Lower lobe of right lung (tissue), 2 donors: ENCODE measurements at places on chromosomes 12 and 14. TPM values are rescaled to one million over a fixed set of nuclear protein-coding genes. Genes with fewer than 3 reads are reported as not detected.

The PLXNC1 gene
- 28.0 TPM for total RNA-seq

The ELK3 gene
- total RNA-seq = 29.1 TPM

DNA sequence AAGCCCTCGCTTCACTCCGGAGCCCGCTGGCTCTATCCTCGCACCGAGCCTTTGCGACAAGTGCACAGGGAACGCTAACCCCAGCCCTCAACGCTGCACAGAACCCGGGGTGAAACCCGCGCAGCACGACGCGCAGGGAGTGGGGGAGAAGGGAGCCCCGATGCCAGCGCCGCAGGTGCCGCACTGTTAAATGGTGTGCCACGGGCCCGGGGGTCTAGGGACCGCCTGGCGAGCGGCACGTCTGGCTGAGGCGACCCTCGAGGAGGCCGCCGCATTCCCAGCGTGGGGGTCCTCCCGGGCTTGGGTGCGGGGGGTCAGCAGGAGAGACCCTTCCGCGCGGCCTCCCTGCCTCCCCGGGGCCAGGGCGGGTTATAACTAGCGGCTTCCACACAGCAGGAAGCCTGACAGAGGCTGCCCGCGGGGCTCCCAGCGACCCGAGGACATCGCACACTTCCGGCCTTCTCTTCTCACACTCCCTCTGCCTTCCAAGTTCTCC lies 23.8 kb upstream of the LRTM2 start:
- H3K36me3 ChIP-seq = no peaks in the 10 kb centered on the region
- no peaks in the 10 kb centered on the region for H3K27me3 ChIP-seq
- peaks cover 20% of the 10 kb centered on the region for H3K4me1 ChIP-seq

The CLEC4E gene
- total RNA-seq = 21.5 TPM

- H3K27me3 ChIP-seq = no peaks in the 10 kb centered on the region
- no peaks in the 10 kb centered on the region for H3K4me1 ChIP-seq
- no peak overlapping the region for H3K27ac ChIP-seq
- H3K4me3 ChIP-seq = no peak overlapping the region
- no peaks in the 10 kb centered on the region for H3K36me3 ChIP-seq
- DNase-seq = no peak
Measured at GRCh38 chr14:36619131-36619530, 36.7 kb upstream of the NKX2-8 start.

DNA sequence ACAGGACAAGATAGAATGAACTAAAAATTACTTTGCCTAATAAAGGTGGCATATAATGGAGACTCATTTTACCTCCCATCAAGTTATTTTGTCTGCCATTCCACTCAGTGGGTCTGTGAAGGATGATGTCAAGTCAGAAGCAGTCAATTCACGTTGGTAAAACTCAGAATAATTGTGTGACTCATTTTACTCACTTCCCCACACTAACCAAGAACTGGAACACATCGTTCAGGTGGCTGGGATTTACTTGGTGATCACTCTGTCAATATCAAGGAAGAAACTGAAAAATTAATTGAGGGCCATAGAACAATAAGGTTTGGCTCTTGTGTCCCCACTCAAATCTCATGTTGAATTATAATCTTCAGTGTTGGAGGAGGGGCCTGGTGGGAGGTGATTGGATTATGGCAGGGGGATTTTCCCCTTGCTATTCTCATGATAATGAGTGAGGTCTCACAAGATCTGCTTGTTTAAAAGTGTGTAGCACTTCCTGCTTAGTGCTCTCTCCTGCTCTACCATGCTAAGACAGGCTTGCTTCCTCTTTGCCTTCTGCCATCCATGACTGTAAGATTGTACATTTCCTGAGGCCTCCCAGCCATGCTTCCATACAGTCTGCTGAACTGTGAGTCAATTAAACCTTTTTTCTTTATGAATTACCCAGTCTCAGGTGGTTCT lies 35.7 kb upstream of the GTF2A1 start:
- no peak for DNase-seq
- H3K36me3 ChIP-seq = no peaks in the 10 kb centered on the region
- H3K27ac ChIP-seq = no peak overlapping the region
- H3K4me1 ChIP-seq = no peaks in the 10 kb centered on the region

DNA sequence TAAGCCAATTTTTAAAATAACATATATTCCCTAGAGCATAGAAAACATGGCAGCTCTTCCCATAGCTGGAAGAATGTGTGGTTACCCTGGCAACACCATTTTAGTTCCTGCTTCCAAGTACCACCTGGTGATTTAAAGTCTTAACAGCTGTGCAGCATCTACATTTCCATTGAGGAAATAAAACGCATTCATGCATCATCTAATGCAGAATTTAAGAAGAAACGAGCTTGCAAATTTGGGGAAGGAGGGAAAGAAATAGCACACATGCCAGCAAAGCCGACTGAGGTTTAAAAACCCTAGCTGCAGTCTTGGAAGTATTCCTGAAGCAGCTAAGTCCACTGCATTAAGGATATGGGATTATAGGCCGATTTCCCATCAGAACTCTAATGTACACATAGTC lies 22.8 kb upstream of the SLC38A2 start:
- H3K36me3 ChIP-seq = no peaks in the 10 kb centered on the region
- H3K27me3 ChIP-seq = no peaks in the 10 kb centered on the region
- H3K4me1 ChIP-seq = peaks cover 11% of the 10 kb centered on the region
- H3K4me3 ChIP-seq = no peak overlapping the region

GRCh38 chr14:28494196-28494595 lies 272.4 kb upstream of the FOXG1 start:
- H3K27ac ChIP-seq = no peak overlapping the region
- no peaks in the 10 kb centered on the region for H3K36me3 ChIP-seq
- no peaks in the 10 kb centered on the region for H3K4me1 ChIP-seq
- DNase-seq = no peak
- H3K27me3 ChIP-seq = no peaks in the 10 kb centered on the region
- H3K4me3 ChIP-seq = no peak overlapping the region

The MAX gene
- 105 TPM for total RNA-seq

The CDCA3 gene
- total RNA-seq = 2.9 TPM

DNA sequence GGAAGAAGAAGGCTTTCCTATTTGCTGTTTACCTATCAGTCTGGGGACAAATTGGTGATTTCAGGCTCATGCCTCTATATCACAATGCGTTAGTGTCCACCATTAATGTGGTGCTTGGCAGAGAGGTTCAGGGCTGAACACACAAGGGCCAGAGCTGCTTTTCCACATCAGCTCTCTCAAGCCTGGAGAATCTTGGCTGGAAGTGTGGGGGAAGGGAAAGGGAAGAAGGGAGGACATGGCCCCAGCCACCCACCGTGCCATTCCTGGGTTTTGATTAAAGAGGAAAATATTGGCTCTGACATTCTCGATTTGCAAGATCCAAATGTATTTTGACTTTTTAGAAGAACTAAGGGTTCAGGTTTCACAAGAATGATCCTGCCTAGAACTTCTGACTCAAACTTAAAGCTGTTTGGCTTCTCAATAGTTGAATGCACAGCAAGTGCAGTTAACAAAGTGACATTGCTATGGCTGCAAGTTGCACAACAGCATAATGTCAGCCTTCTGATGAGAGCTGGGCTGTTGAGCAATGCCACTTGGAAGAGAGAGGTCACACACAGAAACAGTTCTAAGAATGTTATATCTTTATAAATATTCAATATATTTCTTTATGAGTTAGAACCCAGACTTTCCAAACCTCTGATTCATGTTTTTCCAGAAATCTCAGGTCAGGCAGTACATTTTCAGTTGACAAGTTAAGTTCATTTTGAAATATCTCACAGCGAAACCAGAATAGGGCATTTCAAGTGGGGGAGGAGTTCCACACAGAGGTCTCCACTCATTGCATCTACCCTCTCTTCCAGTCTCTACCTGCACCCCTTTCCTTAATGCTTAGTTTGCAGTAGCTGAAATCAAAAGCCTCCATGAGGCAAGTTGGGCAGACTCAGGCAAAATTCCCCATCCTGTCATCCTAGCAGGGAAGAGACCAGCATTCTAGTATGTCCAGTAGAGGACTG lies 25.3 kb downstream of the IGF1 start:
- H3K4me3 ChIP-seq = no peak overlapping the region
- H3K27ac ChIP-seq = peak overlapping the region; percentile 20
- no peaks in the 10 kb centered on the region for H3K36me3 ChIP-seq
- peak; percentile 45 for DNase-seq
- no peaks in the 10 kb centered on the region for H3K27me3 ChIP-seq

GRCh38 chr14:102088012-102088792 lies 1.4 kb upstream of the HSP90AA1 start:
- H3K4me1 ChIP-seq = peaks cover 42% of the 10 kb centered on the region
- H3K27me3 ChIP-seq = no peaks in the 10 kb centered on the region
- H3K4me3 ChIP-seq = peak overlapping the region; percentile 77
- H3K36me3 ChIP-seq = peaks cover 29% of the 10 kb centered on the region
- peak; percentile 83 for DNase-seq

The BCAT1 gene
- 50.6 TPM for total RNA-seq

DNA sequence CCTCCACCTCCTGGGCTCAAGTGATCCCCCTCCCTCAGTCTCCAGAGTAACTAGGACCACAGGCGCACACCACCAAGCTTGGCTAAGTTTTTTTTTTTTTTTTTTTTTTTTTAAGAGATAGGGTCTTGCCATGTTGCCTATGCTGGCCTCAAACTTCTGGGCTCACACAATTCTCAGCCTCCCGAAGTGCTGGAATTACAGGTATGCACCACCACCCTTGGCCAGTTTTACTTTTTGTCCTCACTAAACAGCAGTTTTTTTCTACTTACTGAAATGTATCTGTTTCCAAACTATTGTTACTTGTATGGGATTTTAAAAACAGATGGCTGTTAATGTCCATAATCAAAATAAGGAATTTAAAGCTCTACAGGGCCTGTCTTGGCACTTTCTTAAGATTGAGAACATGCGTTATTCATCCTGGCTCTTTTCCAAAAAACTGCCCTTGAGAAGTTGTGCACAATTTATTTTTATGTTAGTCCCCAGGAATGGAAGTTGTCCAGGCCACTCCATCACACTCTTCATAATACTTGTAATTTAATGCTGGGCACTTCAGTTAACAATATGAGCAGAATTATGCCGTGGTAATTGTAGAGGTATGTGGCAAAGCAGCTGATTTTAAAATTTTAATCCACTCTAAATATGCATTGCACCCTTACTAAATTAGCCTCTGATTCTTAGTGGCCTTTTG lies 51.9 kb upstream of the REP15 start:
- DNase-seq = no peak
- H3K36me3 ChIP-seq = peaks cover 27% of the 10 kb centered on the region
- no peak overlapping the region for H3K27ac ChIP-seq

DNA sequence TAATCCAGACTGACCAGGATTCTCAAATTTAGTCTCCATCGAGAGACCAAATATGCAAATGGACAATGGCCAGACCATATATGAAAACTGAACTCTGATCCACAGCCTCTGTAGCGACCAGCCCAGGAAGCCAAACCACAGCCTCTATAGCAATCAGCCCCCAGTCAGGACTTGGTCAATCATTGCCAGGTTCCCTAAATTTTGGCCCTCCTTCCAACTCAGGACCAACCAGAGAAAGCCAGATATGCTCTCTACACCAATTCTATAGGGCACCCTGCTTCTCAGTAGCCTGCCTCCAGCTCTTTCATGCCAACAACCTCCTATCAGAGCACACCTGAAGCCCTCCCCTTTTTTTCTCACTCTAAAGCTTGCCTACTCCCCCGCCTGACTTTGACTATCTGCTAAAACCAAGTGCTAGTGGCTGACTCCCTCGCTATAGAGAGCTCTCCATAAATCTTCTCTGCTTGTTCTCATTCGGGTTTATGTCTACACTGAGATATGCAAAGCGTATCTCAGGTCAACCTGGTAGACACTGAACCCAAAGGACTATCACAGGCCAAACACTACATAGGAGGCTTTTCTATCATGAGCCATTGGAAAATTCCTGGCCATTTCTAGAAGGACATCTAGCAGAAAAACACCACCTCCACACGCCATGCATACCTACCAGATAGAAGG lies 110.5 kb upstream of the FUT8 start:
- no peaks in the 10 kb centered on the region for H3K36me3 ChIP-seq
- no peak overlapping the region for H3K4me3 ChIP-seq
- H3K4me1 ChIP-seq = peaks cover 27% of the 10 kb centered on the region
- DNase-seq = no peak
- peak overlapping the region; percentile 31 for H3K27ac ChIP-seq
- no peaks in the 10 kb centered on the region for H3K27me3 ChIP-seq

DNA sequence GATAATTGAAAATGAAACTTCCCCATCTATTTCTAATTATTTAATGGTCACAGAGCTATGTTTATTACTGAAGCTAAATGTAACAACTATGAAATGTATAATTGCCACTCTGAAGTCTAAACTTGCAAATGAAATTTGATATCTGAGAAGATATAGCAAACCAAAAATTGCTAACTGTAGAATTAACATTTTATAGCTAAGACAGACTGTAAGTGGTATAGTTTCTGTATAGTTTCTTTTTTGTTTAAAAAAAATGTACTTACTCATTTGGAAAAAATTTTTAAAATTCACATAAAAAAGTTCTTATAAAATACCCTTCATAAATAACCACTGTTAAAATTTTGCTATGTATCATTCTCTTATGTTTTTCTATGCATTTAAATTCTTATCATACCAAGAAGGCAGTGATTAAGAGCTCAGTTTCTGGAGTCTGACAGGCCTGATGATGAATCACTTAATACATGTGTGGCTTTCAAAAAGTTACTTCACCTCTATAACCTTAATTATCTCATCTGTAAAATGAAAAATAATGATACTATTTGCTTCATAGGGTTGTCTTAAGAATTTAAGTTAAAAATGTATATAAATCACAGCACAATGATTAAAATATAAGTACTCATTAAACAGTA lies 214.7 kb upstream of the GARIN2 start:
- no peak overlapping the region for H3K27ac ChIP-seq
- no peaks in the 10 kb centered on the region for H3K27me3 ChIP-seq
- H3K4me1 ChIP-seq = no peaks in the 10 kb centered on the region
- no peak for DNase-seq

- DNase-seq = no peak
- H3K36me3 ChIP-seq = no peaks in the 10 kb centered on the region
- H3K4me1 ChIP-seq = no peaks in the 10 kb centered on the region
- no peak overlapping the region for H3K4me3 ChIP-seq
- H3K27ac ChIP-seq = no peak overlapping the region
Measured at GRCh38 chr12:5088586-5089264, 45.0 kb downstream of the KCNA5 start.

GRCh38 chr12:3601461-3602150 lies 110.6 kb downstream of the PRMT8 start:
- no peak for DNase-seq
- no peaks in the 10 kb centered on the region for H3K36me3 ChIP-seq
- H3K4me3 ChIP-seq = no peak overlapping the region
- no peaks in the 10 kb centered on the region for H3K4me1 ChIP-seq
- no peaks in the 10 kb centered on the region for H3K27me3 ChIP-seq

The ANO4 gene
- total RNA-seq = 0.74 TPM

The PRIM1 gene
- 7.7 TPM for total RNA-seq
